ENCODE measurements at places on chromosomes 16 and 17. TPM values are rescaled to one million over a fixed set of nuclear protein-coding genes. Genes with fewer than 3 reads are reported as not detected.
A peak's percentile ranks its signal among the peaks of the same experiment; 100 is the strongest.

DNAI2 gene
- total RNA-seq: not detected

C16orf92 gene
- total RNA-seq: not detected

GRCh38 chr17:77316191-77316641, 175.4 kb downstream of the SEC14L1 start:
- DNase-seq: peak; percentile 93

IGSF6 gene
- total RNA-seq: 0.56 TPM

DNA sequence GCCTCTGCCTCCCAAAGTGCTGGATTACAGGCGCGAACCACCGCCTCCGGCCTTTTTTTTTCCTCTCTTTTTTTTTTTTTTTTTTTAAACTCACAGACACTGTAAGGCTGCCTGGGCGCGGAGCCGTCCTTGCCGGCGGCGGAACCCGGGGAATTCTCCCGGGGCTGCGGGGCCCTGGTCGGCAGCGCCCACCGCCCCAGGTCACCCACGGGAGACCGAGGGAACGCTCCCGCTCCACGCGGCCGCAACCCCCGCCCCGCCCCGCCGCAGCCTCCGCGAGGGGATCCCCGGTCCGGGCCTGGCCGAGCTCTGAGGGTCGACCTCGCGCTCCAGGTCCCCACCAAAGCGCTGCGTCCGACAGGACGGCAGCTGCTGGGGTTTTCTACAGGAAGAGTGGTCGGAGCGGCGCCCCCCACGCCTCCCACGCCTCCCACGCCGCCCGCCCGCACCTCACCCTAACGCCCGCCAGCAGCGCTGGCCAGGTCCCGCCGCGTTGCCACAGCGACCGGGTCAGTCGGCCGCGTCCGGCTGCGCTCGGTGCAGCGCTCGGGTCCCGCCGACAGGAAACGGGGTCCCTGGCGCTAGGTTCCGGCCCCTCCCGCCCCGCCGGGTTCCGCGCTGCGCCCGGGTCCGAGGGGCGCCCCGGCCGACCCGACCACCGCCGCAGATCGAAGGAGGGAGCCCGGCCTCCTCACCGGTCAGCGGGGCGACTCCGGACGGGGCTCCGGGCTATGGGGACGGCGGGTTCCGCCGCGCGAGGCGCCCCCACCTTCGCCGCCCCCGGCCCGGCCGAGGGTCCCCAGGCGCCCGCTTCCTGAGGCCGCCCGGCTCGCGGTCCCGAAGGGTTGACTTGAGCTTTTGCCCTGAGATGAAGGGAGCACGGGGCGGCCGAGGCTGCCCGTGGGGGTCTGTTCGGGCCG, at the start of gene CCDC57:
TSS of gene CCDC57 (minus strand) at position 512 of the 920 bp plus-strand sequence. CDS start 10,898 bp downstream, outside the sequence.
- DNase-seq: peak; percentile 84

STAT5B gene
- 72.6 TPM for total RNA-seq

DNA sequence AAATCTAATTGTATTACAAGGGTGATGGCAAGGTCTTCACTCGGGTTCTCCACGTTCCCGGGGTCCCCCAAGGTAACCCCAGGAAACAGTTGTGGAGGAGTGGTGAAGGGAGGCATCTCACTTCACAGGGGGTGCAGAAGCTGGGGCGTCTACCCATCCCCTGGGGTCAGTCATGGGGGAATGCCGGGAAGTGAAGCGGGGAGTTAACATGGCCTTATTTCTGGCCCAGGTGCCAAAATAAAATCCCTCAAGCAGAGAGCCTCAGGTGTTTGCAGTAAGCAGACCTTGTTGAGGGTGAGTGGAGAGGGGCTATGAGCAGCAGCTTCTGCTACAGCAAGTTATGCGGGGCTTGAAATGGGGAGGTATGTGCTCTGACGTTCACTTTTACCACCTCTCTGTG, 9.0 kb upstream of the ATP2C2 start:
- DNase-seq: no peak

MYL11 gene
- total RNA-seq: not detected

GRCh38 chr17:3804503-3804931, 3.5 kb upstream of the ITGAE start:
- peak; percentile 72 for DNase-seq

TPSAB1 gene
- 8.6 TPM for total RNA-seq

GRCh38 chr17:64183815-64184214, 53.9 kb upstream of the ERN1 start:
- no peak for DNase-seq

VAMP2 gene
- 35.2 TPM for total RNA-seq

ZNF19 gene
- 22.0 TPM for total RNA-seq

MT4 gene
- not detected for total RNA-seq

HOXB4 gene
- 0.81 TPM for total RNA-seq

CCDC102A gene
- 13.1 TPM for total RNA-seq
